Uterus (tissue), 4 donors: ENCODE measurements at places on chromosomes 5 and 9. TPM values are rescaled to one million over a fixed set of nuclear protein-coding genes. Genes with fewer than 3 reads are reported as not detected.

DNA sequence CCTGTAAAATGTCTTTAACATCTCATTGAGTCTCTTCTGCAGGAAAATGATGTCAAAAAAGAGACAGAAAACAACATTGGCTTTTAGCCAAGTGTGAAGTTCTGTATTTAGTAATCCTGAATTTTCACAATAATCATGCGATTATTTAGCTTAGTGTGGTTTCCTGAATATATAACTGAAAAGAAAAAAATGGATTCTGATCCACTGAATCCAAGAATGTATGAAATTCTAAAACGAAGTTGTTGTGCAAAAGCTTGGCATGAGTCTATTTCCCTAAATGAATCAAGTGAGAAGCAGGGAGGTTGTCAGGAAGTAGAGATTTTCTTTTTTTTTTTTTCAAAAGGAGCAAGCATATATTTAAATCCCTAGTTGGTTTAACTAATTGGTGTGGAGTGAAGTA, 145.9 kb upstream of the CDH6 start:
- H3K27me3 ChIP-seq, result no peaks in the 10 kb centered on the region
- no peak overlapping the region for H3K4me3 ChIP-seq
- H3K4me1 ChIP-seq, result no peaks in the 10 kb centered on the region
- H3K27ac ChIP-seq, result no peak overlapping the region

DNA sequence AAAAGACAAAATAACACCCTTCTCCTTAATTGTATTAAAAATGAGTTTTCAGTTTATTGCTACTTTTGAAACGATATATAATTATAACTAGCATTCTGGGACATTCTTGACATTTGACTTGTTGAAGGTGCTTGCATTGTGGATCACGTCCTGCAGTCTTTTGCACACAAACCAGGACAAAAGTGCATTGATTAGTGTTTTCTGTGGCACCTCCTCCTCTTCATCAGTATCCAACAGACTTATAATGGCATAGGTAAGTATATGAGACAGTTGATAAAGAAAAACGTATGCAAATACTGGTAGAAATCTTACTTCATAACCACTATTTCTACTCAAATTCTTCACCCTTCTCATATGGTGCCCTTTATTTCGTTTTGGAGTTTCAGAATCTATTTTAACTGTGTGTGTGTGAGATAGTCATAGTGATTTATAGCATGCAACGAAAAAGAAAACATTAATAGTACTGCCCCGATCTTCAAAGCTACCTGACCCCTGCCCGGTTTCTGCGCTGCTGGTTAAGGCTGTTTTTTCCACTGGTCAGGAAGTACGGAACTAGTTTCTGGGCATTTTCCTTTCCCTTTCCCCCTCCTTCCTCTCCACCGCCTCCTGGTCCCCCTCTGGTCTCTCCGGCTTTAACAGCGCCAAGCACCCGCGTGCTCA, 639 bp upstream of the RASA1 start:
- DNase-seq, result no peak
- H3K36me3 ChIP-seq, result no peaks in the 10 kb centered on the region
- H3K27me3 ChIP-seq, result no peaks in the 10 kb centered on the region
- H3K27ac ChIP-seq, result peak overlapping the region; percentile 93
- H3K4me1 ChIP-seq, result no peaks in the 10 kb centered on the region

The SEMA4D gene
- total RNA-seq, result 27.8 TPM

DNA sequence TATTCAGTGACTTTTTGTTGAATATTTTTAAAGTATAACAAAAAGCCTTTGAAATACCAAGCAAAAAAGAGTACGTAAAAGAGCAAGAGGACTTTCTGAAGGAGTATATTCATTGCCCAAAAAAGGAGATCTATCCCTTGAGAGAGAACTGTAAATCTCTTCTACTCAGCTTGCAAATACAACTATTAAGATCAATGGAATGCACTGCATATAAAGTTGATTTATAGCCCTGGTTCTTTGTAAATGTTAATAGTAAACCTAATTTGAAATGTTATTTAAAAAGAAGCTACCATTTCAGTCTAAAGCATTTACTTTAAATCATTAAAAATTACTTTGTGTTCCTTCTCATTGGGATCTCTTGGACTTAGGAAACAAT, 168.1 kb downstream of the PDE4D start:
- no peak for DNase-seq
- H3K36me3 ChIP-seq, result no peaks in the 10 kb centered on the region
- H3K4me1 ChIP-seq, result peaks cover 7% of the 10 kb centered on the region
